ENCODE measurements at places on chromosomes 5 and 9. TPM values are rescaled to one million over a fixed set of nuclear protein-coding genes. Genes with fewer than 3 reads are reported as not detected.

DNA sequence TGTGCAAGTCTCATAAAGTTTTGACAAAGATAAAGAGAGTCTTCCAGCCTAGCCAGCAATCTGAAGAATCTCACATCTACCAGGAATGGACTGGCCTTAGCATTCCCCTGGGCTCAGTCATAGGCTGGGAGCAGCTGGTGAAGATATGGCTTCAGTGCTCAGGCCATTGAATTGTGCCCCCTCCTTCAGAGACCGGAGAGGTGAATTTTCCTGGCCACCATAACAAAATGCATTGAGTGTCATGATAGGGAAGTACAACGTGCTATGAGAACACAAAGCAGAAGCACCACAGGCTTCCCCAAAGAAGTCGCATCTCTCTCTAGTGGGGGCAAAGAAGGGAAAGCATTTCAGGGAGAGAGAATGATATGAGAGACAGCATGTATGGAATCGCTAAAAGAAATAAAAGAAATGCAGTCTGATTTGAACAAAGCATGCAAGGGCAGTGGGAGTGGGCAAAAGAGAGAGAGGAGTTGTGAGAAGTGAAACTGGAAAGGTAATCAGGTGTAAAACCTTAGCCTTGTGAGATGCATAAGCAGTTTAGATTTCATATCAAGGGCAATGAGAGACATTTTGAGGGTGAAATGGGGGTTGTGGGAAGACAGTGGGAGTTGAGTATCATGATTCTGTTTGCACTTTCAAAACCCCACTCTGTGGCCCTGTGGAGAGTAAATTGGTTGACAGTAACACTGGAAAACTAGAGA, 57.1 kb upstream of the NMUR2 start:
- H3K4me1 ChIP-seq, result peaks cover 14% of the 10 kb centered on the region
- no peaks in the 10 kb centered on the region for H3K36me3 ChIP-seq
- no peak overlapping the region for H3K4me3 ChIP-seq
- H3K27ac ChIP-seq, result peak overlapping the region; percentile 26

The EDIL3 gene
- total RNA-seq, result 51.3 TPM

The PLCXD3 gene
- not detected for total RNA-seq

The DNM1 gene
- 89.2 TPM for total RNA-seq

- peaks cover 2% of the 10 kb centered on the region for H3K36me3 ChIP-seq
- peak overlapping the region; percentile 92 for H3K27ac ChIP-seq
- peaks cover 50% of the 10 kb centered on the region for H3K4me1 ChIP-seq
- no peak for DNase-seq
These were observed 18.3 kb downstream of the PDGFRB start for GRCh38 chr5:150137168-150137957.

DNA sequence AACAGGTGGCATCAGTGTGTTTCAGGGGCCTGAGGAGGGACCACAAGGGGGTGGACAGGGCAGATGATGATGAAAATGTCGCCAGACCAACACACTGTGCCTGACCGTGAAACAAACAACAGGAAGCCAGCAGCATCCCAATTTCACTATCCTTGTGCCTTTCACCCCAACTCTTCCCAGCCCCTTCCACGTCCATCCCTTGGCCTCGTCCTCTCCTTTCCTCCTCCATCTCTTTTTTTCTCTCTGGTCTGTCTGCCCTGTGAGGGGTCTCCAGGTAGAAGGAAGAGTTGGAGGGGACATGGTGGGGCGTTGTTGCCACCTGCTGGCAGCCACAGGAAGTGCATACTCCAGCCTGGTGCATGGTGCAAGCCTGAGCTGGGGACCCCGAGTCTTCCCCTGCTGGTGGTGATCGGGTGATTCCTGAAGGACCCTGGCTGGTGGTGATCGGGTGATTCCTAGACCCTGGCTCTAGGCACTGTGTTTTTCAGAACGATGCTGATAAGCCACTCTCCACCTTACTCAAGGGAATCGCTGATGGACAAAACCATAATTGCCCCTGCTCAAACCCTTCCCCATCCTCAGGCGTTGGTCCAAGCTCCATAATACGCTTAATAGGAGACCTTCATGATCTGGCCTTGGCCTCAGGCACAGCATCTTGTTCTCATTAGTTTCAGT, 21.7 kb upstream of the NSD1 start:
- no peaks in the 10 kb centered on the region for H3K27me3 ChIP-seq
- DNase-seq, result peak; percentile 84
- H3K4me1 ChIP-seq, result peaks cover 2% of the 10 kb centered on the region
- no peaks in the 10 kb centered on the region for H3K36me3 ChIP-seq

GRCh38 chr9:77915744-77916143, 115.9 kb downstream of the GNAQ start:
- H3K36me3 ChIP-seq, result peaks cover 30% of the 10 kb centered on the region
- no peak overlapping the region for H3K4me3 ChIP-seq
- H3K27ac ChIP-seq, result no peak overlapping the region

GRCh38 chr5:74393943-74394342, 246.6 kb downstream of the ENC1 start:
- peak overlapping the region; percentile 81 for H3K27ac ChIP-seq
- H3K27me3 ChIP-seq, result no peaks in the 10 kb centered on the region
- no peaks in the 10 kb centered on the region for H3K36me3 ChIP-seq
- H3K4me1 ChIP-seq, result peaks cover 73% of the 10 kb centered on the region

GRCh38 chr9:92121265-92121664, 6.1 kb upstream of the SPTLC1 start:
- DNase-seq, result no peak
- no peak overlapping the region for H3K4me3 ChIP-seq
- no peak overlapping the region for H3K27ac ChIP-seq
- H3K4me1 ChIP-seq, result no peaks in the 10 kb centered on the region
- H3K27me3 ChIP-seq, result peaks cover 27% of the 10 kb centered on the region

DNA sequence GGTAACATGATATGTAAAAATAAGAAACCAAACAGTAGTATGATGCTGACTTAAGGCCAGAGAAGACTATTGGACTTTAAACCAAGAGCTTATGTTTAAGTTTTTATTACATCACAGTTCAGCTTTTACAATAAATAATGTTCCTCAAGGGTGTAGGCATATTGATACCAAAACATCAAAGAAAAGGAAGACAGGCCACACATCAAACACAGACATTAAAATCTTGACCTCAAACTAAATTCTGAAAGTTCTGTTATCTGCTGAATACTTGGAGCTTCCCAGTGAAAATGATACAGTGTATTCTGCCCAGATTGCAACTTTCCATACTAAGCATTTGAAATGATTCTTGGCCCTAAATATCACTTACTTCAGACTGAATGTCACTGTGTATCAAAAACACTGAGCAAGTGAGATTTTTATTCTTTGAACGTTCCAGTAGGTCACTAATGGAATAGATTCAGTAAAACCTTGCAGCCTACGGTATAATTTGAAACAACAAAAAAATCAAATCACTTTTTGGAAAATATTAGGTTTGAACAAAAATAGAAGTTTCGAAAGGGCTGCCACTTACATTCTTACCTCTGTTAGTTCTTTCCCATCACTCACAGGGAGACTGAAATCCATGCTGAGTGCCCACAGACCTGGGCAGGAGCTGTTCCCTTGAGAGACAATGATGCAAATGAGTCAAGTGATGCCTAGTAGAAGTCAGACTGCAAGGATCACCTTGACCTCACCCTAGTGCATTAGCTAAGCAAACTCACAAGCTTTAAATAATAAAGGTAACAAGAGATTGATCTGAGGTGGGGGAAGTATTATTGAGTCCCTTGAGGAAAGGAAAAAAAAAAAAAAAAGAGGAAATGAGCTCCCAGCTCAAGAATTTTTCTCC, 2.5 kb downstream of the LPAR1 start:
- peaks cover 58% of the 10 kb centered on the region for H3K4me1 ChIP-seq
- no peak for DNase-seq
- peak overlapping the region; percentile 80 for H3K4me3 ChIP-seq

DNA sequence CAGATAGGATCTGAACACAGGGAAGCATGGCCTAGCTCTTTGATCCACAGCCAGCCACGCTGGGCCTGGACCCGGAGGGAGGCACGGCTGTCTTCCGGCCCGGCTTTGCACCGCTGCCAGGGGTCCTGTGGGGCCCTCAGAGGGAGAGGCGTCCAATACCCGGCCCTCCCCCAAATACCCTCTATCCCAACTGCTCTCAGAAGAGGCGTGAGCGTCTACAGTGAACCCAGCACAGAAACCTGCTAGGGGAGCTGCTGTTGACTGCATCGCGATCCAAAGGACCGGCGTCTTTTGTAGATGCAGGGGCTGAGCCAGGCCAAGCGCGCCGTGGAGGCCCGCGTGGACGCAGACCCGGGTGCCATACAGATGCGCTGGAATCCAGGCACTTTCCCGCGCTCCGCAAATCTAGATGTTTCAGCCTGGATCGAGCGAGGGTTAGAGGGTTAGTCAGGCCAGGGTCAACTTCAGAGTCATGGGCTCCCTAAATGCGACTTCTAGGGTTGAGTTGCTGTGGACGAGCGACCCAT, 1.1 kb upstream of the TCF7 start:
- H3K27ac ChIP-seq, result no peak overlapping the region
- peaks cover 47% of the 10 kb centered on the region for H3K27me3 ChIP-seq
- no peak for DNase-seq
- peak overlapping the region; percentile 76 for H3K4me3 ChIP-seq

DNA sequence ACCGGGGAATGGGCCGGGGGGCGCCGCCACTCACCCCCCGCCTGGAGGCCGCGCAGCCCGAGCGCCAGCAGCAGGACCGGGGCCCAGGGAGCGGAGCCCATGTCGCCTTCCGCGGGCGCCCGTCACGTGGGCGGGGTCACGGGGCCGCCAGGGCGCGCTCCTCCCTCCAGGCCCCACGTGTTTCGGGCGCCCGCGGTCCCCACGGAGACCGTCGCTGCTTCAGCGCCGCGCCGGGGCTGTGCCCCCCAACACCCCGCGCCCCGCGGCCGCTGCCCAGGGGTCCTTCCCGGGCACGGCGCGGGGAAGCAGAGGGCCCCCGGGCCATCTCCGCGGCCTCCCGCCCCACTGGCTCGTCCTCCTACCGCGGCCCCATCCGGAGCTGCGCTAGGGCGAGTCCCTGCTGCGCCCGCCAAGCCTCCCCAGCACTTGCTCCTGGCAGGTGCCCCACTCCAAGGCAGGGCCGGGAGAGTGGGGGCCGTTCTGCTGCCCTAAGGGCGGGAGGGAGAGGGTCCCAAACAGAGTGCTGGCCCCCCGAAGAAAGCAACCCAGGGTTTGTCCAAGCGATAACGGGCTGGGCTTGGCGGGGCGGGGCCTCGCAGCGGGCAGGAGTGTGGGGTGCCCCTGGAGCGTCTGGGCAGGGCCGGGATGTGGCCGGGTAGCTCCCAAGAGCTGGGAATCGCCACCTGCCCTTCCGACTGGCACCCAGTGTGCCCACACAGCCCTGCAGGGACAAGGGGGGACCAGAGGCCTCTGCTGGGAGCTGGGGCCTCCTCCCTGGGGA, at the start of gene DPP7:
TSS of gene DPP7 (minus strand) at position 121 of the 781 bp plus-strand sequence. CDS start at position 101, 20 bp downstream.
- no peaks in the 10 kb centered on the region for H3K27me3 ChIP-seq
- H3K27ac ChIP-seq, result no peak within 1 kb of the TSS
- H3K4me3 ChIP-seq, result peak within 1 kb of the TSS; percentile 58
- DNase-seq, result peak; percentile 54

The MROH2B gene
- total RNA-seq, result not detected

DNA sequence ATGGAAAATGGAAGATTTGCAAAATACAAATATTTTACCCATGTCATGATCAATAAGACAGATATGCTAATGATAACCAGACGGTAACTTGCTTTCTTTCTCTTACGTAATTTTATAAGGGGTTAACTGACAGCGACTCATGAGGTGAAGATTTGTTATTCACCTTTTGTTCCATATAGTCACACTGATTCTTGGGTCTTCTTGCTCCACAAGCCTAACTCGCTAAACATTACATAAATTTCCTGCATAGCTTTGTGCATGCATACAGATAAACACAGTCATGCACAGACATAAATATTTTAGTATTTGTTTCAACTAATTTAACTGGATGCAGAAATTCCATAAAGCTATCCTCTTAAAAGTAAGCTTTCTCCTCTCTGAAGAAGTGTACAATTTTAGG, 225.9 kb downstream of the VPS13A start:
- H3K4me1 ChIP-seq, result no peaks in the 10 kb centered on the region
- DNase-seq, result no peak
- no peaks in the 10 kb centered on the region for H3K27me3 ChIP-seq

GRCh38 chr9:72038408-72038807, 22.0 kb downstream of the C9orf57 start:
- DNase-seq, result no peak
- peaks cover 3% of the 10 kb centered on the region for H3K4me1 ChIP-seq

The OMD gene
- total RNA-seq, result not detected

DNA sequence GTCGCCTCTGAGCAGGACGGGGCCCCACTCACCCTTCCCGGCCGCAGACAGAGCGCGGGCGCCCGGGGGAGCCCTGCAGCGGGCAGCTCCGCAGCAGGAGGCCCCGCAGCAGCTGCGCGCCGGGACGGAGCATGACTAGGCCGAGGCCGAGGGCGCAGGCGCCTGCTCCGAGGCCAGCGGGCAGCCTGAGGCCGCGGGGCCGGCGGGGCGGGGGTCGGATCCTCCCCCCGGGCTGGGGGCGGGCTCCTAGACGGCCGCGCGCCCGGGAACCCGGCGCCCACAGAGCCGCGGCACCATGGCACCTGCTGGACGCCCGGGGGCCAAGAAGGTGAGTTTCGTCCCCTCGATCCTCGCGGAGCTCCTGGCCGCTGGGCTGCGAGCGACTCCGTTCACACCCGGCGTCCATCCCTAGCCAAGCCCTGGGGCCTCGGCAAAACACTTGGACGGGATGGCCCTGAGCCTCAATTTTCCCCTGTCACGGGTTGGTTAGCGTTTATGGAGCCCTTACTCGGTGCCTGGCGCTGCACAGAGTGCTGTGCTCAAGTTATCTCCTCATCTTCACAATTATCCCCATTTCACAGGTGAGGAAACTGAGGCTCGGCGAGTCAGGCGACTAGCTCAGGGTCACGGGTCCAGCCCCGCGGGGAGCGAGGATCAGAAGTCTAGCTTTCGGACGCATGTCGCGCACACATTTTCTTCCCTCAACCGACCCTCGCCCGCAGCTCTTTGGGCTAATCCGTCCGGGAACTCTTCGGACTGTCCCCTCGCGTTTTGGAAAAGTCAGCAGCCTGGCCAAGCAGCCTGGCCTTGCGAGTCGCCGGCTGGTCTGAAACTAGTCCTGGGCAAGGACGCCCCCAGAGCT, at the start of the genes BHMT2 and DMGDH:
TSS of gene BHMT2 (plus strand) at position 280 of the 862 bp plus-strand sequence. CDS start at position 296, 16 bp downstream.
TSS of gene DMGDH (minus strand) at position 187 of the 862 bp plus-strand sequence. CDS start at position 133, 54 bp downstream.
- no peaks in the 10 kb centered on the region for H3K27me3 ChIP-seq
- no peak for DNase-seq
- H3K36me3 ChIP-seq, result no peaks in the 10 kb centered on the region
- peak within 1 kb of the TSS; percentile 75 for H3K27ac ChIP-seq

DNA sequence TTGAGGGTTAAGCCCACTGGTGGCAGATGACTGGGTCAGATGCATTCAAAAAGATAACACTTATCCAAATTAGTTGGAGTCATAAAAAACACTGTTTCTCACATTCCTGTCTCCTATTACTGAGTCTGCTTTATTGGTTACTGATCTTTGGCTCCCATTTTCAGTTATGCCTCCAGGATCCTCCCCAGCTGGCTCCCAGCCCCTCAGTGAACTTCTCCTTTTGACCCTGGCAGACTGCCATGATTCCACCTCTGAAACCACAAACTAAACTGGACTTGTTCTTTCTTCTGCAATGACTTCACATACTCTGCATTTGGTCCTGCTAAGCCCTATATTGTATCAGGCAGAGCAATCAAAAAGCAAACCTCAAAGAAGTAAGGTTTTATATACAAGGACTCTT, 860.8 kb upstream of the DMAC1 start:
- peak overlapping the region; percentile 71 for H3K27ac ChIP-seq
- H3K27me3 ChIP-seq, result no peaks in the 10 kb centered on the region
- no peak for DNase-seq
- H3K36me3 ChIP-seq, result no peaks in the 10 kb centered on the region
- peaks cover 30% of the 10 kb centered on the region for H3K4me1 ChIP-seq
- H3K4me3 ChIP-seq, result no peak overlapping the region

Data from mesothelial cell of epicardium (in vitro differentiated cells).